Hypothalamus (tissue), 51 donors: ENCODE measurements at places on chromosomes 16 and 17.

DNA sequence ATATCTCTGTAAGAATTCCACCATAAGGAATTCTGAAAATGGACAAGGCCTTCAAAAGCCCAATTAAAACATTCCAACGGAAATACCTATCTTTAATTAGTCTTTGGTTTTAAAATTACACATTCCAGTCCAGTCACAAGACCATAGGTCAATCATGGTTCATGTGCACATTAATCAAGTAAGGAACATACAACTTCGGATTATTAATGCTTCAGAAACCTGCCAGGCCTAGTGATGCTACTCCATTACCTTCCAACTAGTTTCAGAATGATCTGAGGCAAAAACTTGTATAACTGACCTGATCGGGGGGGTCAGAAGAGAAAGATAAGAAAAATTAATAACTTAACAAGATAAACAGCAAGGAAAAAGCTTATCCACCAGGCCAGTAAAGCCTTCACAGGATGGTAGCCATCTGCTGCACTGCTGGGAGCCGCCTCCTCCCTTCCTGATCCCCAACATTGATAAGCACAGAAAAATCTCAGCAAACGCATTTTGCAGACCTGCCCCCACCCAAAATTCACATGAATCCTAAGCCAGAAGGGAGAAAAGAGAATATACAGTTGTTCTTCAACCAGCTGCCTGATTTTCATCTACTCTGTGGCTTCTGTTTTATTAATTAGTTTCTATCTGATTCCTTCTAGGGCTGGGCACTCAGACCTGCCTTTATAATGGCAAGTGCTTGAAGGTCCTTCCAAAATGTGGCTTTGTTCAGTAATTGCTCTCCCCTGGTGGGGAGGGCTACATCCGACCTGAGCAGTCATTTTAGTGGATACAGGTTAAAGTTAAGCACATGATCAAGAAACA, 6.0 kb downstream of the SDR42E1 start:
- DNase-seq, result no peak

GRCh38 chr17:5668557-5669138, 84.3 kb upstream of the NLRP1 start:
- no peak for DNase-seq

DNA sequence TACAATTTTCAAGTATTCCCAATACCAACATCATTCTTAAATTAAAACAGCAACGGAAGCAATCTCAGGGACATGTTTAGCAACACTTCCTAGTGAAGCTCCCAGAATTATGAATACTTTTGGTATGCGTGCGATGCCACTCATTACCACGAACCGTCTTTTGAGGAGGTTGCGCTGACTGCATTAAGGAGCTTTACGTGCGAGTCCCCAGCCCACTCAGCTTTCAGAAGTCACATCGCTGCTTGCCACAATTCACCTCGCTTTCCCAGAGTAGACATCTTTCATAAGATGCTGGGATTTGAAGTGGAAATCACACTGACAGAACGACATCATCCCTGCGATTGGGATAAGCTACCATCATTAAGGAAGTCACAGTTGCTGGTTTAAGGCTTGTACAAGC, 441.6 kb upstream of the HSBP1 start:
- DNase-seq, result no peak

GRCh38 chr16:20268409-20268808, 58.9 kb downstream of the GP2 start:
- DNase-seq, result no peak

GRCh38 chr16:12729448-12729847, 74.2 kb downstream of the CPPED1 start:
- DNase-seq, result no peak

DNA sequence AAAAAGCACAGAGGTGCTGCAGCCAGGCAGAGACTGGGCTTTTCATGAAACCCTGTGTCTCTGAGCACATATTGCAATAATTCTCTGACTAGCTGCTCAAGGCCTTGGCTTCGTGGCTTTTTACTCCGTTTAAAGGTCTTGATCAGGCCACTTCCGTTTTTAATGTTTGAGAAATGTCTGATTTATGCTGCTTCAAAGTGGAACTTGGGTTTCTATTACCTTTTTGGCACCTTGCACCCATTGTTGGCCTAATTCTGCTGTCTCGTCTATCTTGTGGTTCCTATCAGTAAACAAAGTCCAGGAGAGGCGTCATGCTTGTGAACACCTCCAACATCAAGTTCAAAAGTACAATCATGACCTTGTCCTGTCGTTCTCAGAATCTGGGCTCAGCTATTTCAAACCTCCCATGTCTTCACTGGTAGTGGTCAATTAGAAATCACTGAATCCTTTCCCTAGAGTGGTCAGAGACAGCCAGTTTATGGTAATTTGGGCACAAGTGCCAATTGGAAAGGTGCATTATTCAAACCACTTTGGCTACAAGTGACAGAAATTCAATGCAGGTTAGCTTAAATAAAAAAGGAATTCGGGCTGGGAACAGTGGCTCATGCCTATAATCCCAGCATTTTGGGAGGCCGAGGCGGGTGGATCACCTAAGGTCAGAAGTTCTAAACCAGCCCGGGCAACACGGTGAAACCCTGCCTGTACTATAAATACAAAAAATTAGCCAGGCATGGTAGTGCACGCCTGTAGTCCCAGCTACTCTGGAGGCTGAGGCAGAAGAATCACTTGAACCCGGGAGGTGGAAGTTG, 33.3 kb upstream of the METTL9 start:
- no peak for DNase-seq

- no peak for DNase-seq
Observed at GRCh38 chr16:22971346-22971924, 157.5 kb downstream of the HS3ST2 start.

- DNase-seq, result no peak
Observed at GRCh38 chr16:72312828-72313227, 140.9 kb upstream of the PMFBP1 start.

DNA sequence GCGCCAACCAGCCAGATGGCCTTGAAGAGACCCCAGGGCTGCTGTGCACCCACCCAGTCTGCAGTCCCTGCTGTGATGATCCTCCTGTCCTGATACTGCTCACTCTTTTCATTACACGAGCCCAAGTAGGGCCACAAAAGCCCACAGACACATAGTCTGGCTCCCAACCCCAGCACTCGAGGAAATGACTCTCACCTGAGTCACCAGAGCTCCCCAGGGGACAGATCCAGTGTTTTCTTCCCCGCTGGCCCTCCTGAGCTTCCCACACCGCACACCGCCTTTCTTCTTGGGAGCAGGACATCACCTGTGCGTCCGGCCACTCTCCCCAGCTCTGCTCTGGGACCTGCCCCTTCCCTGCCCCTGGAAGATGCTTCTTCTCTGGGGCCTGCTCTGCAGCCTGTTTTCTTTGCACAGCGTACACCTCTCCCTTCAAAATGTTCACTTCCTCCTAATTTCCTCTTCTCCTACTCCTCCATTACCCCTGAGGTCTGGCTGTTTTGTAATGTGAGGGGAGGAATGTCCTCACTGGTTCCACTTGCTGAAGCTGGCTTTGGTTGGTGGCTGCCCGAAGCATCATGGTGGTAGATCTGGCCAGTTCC, 2.0 kb upstream of the SCN4A start:
- no peak for DNase-seq

GRCh38 chr16:88616320-88616719, 22.1 kb upstream of the IL17C start:
- no peak for DNase-seq

- DNase-seq, result no peak
Observed at GRCh38 chr17:51000835-51001638, 119.6 kb downstream of the SPAG9 start.

GRCh38 chr17:83202002-83203000, 122.9 kb downstream of the METRNL start:
- no peak for DNase-seq

DNA sequence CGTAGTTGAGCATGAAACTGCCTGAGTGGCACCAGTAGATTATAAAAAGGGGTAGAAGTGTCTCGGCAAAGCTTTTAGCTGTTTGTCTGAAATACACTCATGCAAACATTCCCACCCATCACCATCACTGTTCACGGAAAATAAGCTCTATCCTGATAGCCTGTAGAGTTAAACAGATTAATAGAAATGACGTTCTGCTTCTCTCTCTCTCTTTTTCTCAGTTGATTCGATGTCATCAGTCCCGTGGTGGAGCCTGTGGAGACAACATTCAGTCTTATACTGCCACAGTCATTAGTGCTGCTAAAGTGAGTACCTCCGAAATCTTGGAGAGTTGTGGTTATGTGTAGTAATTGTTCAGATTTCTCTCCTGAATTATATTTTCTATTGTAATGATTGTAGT, 224.7 kb downstream of the BCAS3 start:
- DNase-seq, result no peak

DNA sequence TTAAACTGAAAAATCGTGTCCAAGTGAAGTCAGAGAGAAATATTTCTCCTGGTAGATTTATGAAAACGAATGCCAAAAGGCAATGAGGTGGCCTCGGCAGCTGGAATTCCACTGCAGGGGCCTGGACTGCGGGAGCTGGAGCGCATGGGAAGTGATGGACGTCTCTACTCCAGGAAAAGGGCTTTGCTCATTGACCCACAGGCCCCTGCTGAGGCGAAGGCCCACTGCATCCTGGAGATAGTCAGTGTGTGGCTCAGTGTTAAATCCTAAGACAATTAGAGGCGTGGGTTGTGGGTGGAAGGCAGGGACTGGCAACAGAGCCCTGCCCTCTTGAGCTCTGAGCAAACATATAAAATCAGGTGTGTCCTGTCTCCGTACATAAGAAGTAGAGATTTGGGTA, 191.4 kb downstream of the SLC39A11 start:
- no peak for DNase-seq

DNA sequence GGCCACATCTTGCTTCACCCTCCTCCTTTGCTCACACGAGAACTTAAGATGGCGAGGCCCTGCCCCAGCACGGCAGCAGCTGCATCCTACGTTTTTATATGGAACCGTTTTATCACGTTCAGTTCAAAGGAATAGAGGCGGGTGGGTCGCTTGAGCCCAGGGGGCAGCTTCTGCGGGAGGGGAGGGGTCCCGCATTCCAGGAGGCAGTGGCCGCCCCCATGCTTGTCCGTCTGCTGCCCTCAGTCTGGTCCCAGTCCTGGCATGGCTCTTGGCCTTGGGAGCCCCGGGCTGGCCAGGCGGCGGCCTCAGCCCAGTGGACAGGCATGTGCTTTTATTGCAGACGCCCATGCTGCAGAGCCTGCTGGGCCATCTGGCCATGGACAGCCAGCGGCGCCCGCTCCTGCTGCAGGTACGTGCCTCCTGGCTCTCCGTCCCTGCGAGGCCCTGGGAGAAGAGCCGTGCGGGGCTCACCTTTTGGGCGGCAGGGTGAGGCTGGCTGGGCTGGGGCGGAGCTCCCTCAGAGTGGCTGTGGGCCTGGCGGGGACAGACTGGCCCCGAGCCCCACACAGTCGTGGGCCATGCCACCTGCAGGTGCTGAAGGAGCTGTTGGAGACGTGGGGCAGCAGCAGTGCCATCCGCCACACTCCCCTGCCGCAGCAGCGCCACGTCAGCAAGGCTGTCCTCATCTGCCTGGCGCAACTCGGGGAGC, 6.8 kb downstream of the TELO2 start:
- DNase-seq, result no peak

- no peak for DNase-seq
Observed at GRCh38 chr17:30599428-30600059, 122.3 kb downstream of the GOSR1 start.

GRCh38 chr16:74024953-74025352, 271.7 kb upstream of the PSMD7 start:
- no peak for DNase-seq

- no peak for DNase-seq
Observed at GRCh38 chr17:28648698-28649097, 3.7 kb upstream of the BLTP2 start.

GRCh38 chr17:4583782-4584100, 588 bp upstream of the SMTNL2 start:
- DNase-seq, result no peak

- no peak for DNase-seq
Observed at GRCh38 chr16:50285406-50286003, 19.2 kb downstream of the ADCY7 start.

DNA sequence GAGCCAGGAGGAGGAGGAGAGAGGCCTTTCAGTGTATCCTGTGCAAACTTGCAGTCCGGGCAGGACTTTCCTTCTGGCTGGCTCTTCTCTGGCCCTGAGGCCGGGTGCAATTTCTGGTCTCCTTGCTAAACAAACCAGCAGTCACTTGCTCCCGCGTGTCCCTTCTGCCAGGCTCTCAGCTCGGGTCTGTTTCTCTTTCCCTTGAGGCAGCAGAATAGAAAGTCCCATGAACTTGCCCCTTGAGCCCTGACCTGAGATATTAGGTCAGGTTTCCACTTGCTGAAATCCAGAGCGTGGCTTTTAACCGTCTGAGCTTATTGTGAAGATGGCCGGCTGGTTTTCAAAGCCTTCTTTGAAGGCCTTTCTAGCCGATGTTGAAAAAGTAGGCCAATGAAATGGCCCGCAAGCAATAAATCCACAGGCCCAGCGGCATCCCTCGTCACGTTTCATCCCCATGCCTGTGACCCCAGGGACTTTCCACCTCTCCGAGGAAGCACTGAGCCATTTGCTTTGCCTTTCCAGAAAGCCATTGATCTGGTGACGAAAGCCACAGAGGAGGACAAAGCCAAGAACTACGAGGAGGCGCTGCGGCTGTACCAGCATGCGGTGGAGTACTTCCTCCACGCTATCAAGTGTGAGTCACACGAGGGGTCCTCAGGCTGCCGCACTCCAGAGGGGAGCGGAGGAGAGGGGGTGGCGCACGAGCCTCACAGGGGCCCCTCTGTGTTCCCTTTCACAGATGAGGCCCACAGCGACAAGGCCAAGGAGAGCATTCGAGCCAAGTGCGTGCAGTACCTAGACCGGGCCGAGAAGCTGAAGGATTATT, 4.5 kb downstream of the VPS4A start:
- no peak for DNase-seq

DNA sequence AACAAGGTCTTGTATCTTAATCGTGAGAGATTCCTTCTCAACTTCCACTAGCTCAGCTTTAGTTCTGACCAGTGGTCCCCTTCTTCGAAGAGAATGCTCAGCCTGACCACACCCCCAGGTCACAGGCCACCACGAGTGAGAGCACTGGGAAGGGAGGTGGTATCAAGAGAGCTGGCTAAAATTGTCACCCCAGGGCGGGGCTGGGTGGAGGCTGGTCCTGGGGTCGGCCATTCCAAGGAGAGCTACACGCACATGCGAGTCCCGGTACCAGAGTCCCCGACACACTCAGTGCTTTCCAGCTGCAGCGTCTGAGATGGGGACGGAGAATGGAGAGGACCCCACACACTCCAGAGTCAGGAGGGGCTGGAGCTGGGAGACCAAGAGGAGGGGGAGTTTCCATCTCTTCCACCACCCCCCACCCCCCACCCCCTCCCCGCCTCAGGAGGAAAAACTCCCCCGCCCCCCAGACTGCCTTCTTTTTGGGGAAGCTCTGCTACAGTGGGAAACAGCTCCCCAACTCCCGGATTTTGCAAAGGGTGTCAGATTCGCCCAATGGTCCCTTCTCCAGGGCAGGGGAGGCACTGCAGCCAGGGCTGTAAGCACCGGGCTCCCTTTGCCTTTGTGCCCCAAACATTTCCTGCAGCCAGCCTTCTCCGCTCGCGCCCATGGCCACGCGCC, 1.6 kb downstream of the C1QL1 start:
- no peak for DNase-seq

DNA sequence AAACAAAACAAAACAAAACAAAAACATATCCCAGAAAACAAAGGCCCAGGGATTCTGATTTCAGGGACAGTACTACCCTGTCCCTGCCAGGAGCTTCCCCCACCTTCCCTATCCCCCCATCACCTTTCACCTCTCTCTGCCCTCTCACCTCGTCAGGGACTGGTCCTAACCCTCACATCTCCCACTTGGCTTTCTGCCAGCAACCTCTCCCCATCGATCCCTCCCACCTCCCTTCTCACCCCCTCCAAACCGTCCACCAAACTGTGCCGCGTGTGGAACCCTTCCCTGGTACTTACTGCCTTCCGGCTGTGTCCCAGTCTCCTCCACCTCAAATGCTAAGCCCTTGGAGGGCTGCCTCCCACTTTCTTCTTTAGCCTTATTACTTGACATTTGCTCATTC, 36.4 kb downstream of the TMEM186 start:
- DNase-seq, result no peak
